GM12878 (cell line): ENCODE measurements at places on chromosomes 16 and 17. TPM values are rescaled to one million over a fixed set of nuclear protein-coding genes. Genes with fewer than 3 reads are reported as not detected.

GRCh38 chr16:23581764-23582163, 14.4 kb downstream of the NDUFAB1 start:
- no peaks in the 10 kb centered on the region for H3K27me3 ChIP-seq
- H3K4me3 ChIP-seq, result no peak overlapping the region
- peaks cover 8% of the 10 kb centered on the region for H3K36me3 ChIP-seq
- DNase-seq, result no peak
- no peaks in the 10 kb centered on the region for H3K4me1 ChIP-seq

DNA sequence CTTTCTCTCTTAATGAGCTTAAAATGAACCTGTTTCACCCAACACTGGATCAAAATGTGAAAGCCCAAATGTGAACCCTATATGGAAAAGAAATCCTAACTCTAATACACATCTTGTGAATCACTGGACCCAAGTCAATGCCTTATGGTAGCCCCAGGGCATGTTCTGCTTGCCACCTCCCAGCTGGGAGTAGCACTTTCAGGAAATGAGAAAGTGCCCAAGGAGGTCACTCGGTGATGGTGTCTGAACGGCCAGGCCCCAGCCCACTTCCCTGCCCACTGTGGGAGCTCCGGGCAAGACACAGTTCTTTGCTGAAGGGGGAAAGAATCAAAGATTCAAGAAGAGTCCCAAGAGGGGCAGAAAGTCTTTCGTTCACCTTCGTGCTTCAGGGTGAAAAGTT, 46.1 kb downstream of the GTF3C1 start:
- no peaks in the 10 kb centered on the region for H3K27me3 ChIP-seq
- no peak for DNase-seq
- no peak overlapping the region for H3K4me3 ChIP-seq
- peaks cover 41% of the 10 kb centered on the region for H3K36me3 ChIP-seq
- H3K4me1 ChIP-seq, result no peaks in the 10 kb centered on the region
- no peak overlapping the region for H3K27ac ChIP-seq

GRCh38 chr17:8954339-8954738, 11.2 kb downstream of the PIK3R5 start:
- H3K27me3 ChIP-seq, result no peaks in the 10 kb centered on the region
- peak overlapping the region; percentile 81 for H3K27ac ChIP-seq
- H3K4me3 ChIP-seq, result no peak overlapping the region
- no peaks in the 10 kb centered on the region; the same call in 1 of the 2 replicates for H3K36me3 ChIP-seq
- peaks cover 85% of the 10 kb centered on the region for H3K4me1 ChIP-seq

DNA sequence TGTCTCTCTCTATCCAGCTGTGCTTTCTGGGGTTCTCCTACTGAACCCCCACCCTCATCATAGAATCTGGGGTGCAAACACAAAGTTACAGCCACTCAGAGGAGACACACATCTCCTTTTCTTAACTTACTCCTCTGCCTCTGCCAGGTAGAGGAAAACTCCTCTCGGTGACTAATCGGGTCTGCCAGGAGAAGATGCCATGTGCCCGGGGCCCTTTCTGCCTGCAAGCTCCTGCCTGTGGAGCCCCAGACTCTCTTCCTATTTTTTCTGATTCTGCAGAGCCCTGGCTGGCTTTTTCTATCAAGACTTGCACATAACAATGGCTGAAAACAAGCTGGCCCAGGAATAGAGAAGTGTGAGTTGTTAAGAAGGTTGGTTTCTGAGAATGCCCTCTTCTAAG, 10.4 kb downstream of the SLC6A4 start:
- H3K4me3 ChIP-seq, result no peak overlapping the region
- H3K4me1 ChIP-seq, result no peaks in the 10 kb centered on the region
- DNase-seq, result no peak
- H3K27me3 ChIP-seq, result no peaks in the 10 kb centered on the region
- no peaks in the 10 kb centered on the region for H3K36me3 ChIP-seq
- H3K27ac ChIP-seq, result no peak overlapping the region

Gene ATP1B2
- total RNA-seq, result 0.23 and 0.32 TPM in 2 replicates

Gene ST6GALNAC1
- 0.08 and 0.29 TPM in 2 replicates for total RNA-seq
